Uterus (tissue), 4 donors: ENCODE measurements at places on chromosomes 1 and 21. TPM values are rescaled to one million over a fixed set of nuclear protein-coding genes. Genes with fewer than 3 reads are reported as not detected.

DNA sequence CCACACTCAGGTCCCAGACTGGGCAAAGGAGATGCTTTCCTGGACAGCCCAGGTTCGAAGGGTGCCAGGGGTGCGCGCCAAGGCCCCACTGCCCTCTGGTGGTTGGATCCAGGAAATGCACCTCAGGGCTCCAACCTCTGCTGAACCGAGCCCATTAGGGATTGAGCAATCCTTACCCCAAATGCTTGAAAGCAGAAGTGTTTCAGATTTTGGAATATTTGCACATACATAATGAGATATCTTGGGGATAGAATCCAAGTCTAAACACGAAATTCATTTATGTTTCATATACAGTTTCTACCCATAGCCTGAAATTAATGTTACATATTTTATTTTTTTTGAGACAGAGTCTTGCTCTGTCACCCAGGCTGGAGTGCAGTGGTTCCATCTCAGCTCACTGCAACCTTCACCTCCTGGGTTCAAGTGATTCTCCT lies 57.4 kb downstream of the SLC9A1 start:
- H3K36me3 ChIP-seq = no peaks in the 10 kb centered on the region
- peaks cover 6% of the 10 kb centered on the region for H3K4me1 ChIP-seq
- no peak overlapping the region for H3K4me3 ChIP-seq
- no peaks in the 10 kb centered on the region for H3K27me3 ChIP-seq

ATP1A4 gene
- total RNA-seq = 1.5 TPM

CLCC1 gene
- 66.3 TPM for total RNA-seq

LMOD1 gene
- total RNA-seq = 377 TPM

DNA sequence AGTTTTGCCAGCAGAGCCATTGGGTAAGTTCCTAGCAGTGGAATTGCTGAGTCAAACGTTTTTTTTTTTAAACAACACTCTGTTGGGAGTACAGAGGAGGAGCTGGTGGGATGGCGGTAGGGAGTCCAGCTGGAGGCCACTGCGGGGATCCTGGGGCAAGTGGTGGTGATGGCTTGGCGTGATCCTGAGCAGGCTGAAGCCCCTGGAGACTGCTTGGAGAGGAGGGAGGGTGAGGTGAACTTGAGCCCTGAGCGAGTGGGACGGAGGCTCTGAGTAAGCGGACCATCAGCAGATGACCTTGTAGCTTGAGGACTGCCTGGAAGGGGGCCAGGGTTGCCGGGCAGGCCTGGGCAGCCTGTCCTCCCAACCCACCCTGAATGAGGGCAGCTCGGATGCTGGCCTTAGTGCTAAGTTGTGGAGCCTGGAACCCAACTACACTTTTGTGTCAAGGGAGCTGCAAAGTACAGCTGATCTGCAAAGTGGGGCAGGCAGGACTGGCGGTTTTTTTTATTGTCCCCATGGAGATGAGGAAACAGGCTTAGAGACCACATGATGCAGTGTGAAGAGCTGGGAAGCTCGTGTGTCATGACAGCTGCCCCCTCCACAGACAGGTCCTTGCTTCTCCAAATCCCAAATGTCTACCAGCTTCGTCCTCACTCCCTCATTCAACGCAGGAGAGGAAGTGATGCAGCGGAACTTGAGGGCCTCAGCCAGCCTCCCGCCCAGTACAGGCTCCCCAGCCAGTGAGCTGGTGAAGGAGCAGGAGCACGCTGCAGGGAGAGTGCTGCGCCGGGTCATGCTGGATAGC lies 20.2 kb downstream of the MRPL37 start:
- H3K36me3 ChIP-seq = no peaks in the 10 kb centered on the region
- H3K4me1 ChIP-seq = peaks cover 5% of the 10 kb centered on the region
- no peaks in the 10 kb centered on the region for H3K27me3 ChIP-seq
- peak; percentile 51 for DNase-seq

DNA sequence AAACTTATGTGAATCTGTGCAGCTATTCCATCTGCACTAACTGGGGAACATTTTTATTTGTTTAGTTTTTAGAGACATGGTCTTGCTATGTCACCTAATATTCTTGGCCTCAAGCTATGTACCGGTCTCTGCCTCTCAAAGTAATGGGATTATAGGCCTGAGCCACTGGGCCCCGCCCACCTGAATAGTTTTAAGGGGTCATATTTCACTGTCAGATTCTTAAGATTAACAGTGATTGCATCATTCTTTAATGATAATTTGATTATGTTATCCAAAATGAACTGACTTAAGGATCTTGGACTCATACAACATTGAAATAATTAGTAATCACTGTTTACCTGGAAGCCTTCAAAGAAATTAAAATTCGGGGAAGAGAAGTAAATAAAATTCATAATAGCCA lies 12.6 kb upstream of the KLF18 start:
- no peaks in the 10 kb centered on the region for H3K4me1 ChIP-seq
- no peaks in the 10 kb centered on the region for H3K36me3 ChIP-seq
- DNase-seq = no peak
- no peak overlapping the region for H3K27ac ChIP-seq
